ENCODE measurements at places on chromosomes 3 and 15.

GRCh38 chr15:71570736-71571135 lies 239.6 kb upstream of the NR2E3 start:
- no peak for DNase-seq

DNA sequence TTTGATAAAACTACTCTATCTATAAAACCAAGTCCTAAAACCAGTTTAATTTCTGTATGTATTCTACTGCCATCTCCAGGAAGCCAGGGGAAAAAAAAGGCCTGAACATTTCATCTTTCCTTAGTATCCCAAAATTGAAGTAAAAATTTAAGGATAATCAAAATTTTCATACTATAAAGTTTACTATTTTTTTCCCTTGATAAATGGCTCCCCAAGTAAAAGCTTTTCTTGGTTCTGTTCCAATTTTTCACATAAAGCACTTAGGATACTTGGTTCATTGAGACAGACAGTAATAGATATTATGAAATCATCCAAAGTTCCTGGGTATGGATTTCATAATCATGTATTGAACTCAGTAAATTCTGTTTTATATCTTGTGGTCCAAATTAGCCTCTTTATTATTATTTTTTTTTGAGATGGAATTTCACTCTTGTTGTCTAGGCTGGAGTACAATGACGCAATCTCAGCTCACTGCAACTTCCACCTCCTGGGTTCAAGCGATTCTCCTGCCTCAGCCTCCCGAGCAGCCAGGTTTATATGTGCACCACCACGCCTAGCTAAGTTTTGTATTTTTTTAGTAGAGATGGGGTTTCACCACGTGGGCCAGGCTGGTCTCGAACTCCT lies 34.5 kb downstream of the ICE2 start:
- DNase-seq: peak; percentile 61

GRCh38 chr15:100193277-100193860 lies 148.4 kb downstream of the ADAMTS17 start:
- no peak for DNase-seq

- no peak for DNase-seq
Measured at GRCh38 chr3:11438646-11439045, 166.4 kb downstream of the ATG7 start.

- DNase-seq: no peak
Measured at GRCh38 chr15:40313531-40314398, 6.0 kb upstream of the PLCB2 start.
